Retinal pigment epithelial cell (primary cell): ENCODE measurements at places on chromosomes 5 and 9.

DNA sequence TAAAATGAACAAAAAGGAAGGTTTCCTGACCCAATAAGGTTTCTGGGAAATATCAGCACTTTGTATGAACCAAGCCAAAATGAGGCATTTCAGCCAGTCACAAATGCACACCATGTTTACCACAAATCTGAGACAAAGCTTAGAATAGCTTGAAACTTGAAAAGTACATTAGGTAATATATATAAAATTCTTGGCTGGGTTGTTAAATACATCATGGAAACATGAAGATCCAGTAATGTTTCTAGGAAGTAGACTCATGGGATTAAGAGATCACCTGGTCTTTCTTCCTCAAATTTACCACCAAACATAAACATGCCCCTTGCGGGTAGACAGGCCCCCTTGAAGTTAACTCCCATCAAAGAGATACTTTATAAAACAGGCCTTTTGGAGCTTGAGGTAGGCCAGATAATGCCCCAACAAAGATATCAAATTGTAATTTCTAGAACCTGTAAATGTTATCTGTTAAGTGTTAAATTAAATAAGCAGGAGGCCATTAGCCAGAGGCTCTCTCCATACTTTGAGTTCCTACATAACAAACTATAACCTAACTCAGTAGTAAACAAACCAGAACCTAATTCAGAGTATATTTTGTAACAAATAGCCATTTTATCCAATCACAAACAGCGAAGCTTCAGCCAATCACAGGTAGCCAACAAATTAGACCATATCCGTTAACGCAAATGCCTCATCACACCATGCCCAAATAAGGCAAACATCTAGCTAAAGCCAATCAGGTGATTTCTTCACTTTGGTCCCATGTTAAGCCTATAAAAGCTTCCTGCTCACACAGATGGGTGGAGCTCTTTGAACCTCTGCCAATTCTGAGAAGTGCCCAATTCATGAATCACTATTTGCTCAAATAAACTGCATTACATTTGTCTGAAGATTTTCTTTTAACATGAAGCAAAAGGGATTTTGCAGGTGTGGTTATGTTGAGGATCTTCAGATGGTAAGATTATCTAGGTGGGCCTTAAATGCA is 127.9 kb upstream of the TARS1 start:
- DNase-seq: peak; percentile 75

DNA sequence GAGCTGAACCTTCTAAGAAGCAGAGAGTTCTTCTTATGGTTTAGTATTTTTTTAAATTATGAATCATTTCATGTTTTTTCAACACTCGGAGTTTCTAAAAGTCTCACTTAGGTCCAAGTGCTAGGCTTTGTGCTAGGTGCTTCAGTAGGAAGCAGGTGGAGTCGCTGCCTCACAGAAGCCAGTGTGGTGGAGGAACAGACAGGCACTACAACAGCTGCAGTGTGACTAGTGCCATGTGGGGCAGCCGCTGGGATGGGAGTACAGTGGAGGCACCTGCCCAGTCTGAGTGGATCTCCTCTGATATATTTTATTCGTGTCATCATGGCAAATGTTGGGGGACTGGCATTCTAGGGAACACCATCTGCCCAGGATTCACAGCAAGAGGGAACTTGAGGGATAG is 15.3 kb downstream of the PCDHGC5 start:
- no peak for DNase-seq

DNA sequence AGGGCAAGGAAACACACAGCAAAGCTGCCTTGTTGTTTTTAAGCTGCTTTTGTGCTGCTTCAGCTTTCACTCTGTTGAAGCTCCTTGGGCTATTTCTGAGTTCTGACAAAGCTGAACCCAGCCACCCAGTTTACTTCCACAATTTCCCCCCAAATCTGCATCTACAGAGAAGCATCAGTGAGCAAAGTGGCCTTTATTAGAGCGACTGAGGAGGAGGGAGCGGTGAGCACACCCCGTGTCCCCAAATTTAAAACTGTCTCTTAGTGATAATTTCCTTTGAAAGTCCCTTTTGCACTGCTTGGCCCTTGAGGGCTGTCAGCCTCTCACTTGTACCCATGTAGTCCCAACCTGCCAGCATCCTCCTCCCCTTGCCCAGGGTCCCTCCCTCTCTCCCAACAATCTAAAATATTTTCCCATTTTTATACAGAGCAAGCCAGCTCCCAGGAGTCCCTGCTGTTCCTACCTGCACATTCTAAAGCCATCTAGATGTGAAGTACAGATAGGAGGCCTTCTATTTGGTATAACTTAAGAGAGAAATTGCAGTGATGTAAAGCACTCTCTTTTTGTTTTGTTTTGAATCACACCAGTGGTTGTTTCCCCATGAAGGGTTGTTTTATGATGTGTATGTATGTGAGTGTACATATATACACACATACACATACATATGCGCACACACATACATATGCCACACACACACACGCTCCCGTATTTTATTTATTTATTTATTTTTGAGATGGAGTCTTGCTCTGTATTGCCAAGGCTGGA is 313.5 kb downstream of the TLE4 start:
- no peak for DNase-seq

DNA sequence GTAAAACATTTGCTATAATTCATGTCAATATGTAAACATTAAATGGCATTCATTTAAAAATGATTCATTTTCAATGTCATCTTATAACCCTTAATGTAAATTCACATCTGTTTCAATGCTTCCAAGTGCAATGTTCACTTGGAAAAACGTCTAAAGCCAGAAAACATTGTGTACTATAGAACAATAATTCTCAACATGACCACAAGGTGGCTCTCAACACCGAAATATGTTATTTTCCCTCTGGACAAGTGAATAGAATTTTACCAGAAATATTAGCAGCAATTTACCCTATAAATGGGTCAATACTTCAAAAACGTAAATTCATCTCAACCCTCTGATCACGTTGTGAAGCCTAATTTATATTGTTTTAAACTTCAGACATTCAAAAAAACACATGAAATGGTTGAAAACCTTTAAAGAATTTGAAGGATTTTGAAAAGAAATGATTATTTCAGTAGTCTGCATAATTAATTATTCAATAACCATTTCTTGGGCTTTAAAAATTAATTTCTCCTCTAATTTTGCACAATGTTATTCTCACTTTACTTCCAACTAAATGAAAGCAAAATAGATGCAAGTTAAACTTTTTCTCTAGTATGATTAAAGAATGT is 11.0 kb downstream of the CDH10 start:
- no peak for DNase-seq

GRCh38 chr9:137300567-137301080 is 1.4 kb downstream of the NRARP start:
- DNase-seq: no peak

DNA sequence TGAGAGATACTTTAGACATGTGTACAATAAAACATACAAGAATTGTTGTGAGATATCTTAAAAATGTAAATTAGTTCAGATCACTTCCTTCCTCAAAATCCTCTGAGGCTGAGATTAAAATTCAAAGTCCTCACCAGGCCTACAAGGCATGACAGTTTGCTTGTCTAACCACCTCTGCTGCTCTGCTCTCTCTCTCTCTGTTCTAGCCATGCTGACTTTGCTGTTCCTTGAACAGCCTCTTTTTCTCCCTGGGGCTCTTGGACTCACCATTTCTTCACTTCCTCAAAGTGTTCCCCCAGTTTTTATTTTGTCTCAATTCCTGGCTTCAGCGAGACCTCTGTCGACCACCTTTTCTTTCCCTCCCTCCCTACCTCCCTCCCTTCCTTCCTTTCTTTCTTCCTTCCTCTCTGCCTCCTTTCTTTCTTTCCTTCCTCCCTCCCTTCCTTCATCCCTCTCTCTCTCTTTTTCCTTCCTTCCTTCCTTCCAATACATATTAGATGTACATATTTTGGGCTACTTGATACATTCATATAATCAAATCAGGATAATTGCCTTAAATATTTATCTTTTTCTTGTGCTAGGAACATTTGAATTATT is 27.0 kb downstream of the CATSPER3 start:
- DNase-seq: no peak
